ENCODE measurements at places on chromosomes 7 and 10. TPM values are rescaled to one million over a fixed set of nuclear protein-coding genes. Genes with fewer than 3 reads are reported as not detected.

XRCC2 gene
- total RNA-seq = 0.46 TPM

GRCh38 chr7:153017223-153017622, 257.7 kb downstream of the ACTR3B start:
- no peak for DNase-seq

BTBD16 gene
- total RNA-seq = 0.35 TPM

- DNase-seq = no peak
These were observed 65.5 kb downstream of the OSBPL3 start for GRCh38 chr7:24914465-24914859.

CHAT gene
- not detected for total RNA-seq

DNA sequence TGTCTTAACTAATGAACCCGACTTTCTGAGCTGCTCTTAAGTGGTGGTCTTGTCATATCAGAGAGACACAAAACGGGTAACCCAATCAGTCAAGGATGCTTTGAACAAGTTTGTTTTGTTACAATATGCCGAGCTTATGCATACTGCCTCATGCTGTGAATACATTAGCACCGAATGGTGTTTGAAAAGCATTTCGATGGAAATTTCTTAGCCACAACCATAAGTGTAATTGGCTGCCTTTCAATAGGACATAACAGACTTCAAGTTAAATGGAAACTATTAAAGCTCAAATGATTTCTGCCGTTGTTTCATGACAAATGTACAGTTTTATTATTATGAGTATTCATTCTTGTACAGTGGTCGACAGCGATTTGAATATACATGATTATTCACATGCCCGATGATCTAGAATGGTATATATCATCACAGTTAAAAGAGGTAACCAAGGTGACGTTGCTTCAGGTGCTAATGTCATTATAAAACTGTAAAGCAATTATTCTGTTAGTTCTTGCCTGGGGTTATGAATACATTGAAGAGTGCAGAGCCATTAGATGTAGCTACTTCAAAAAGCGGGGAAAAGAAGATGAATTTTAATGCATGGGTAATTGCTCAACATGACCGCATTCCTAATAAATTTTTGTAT, 118.8 kb downstream of the EBF3 start:
- DNase-seq = no peak

DNA sequence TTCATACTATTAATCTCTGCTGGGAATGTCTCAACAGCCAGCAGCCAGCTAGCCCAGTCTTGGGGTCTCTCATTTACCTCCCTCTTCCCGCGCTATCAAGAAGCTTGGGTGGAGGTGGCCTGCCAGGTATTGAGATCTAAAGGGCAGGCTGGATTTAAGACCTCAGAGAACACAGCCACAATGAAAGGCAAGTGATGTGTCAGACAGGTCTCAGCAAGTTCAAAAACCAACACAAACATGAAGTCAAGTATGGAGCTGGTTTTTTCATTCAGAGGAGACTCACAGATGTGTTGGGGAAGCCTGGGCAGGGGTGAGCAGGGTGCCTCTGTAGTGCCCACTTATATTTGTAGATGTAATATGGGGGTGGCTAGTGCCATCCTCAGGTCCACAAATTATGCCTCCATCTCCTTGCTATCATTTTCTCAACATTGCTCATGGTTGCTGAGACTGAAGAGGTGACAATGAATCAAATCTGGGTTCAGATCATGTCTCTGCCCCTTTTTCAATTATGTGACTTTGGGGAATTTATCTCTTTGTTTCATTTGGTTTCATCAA, 27.7 kb upstream of the CROT start:
- DNase-seq = no peak

Measured in upper lobe of right lung (tissue), 1 donor.